Mesenchymal stem cell (in vitro differentiated cells and primary cell): ENCODE measurements at places on chromosomes 1 and 21.
A peak's percentile ranks its signal among the peaks of the same experiment; 100 is the strongest.

DNA sequence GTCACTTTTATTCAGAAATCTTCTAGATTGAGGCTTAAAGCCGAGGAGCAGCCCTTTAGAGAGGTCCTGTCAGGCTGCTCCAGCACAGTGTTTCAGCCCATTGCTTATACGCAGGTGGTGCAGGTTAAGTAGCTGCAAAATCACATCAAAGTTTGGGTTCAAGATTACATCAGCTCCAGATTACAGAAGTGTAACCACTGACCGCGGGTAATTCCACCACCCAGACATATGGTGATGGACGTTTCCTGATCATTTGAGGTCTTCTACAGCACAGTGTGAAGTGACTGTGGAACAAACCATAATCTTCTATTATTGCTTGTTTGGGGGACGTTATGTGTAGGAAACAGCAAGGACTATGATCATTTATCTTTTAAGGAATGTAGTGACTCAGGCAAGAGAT, 11.8 kb downstream of the C1orf115 start:
- peaks cover 12% of the 10 kb centered on the region for H3K4me1 ChIP-seq
- H3K36me3 ChIP-seq, result no peaks in the 10 kb centered on the region
- DNase-seq, result no peak
- H3K27me3 ChIP-seq, result no peaks in the 10 kb centered on the region

- no peaks in the 10 kb centered on the region for H3K36me3 ChIP-seq
- H3K27me3 ChIP-seq, result peaks cover 27% of the 10 kb centered on the region
- H3K27ac ChIP-seq, result no peak overlapping the region
These were observed 54.2 kb downstream of the NMNAT2 start for GRCh38 chr1:183363972-183364371.

GRCh38 chr1:26163684-26164035, 4.8 kb downstream of the FAM110D start:
- no peaks in the 10 kb centered on the region for H3K36me3 ChIP-seq
- peaks cover 21% of the 10 kb centered on the region for H3K4me1 ChIP-seq
- H3K27me3 ChIP-seq, result peaks cover 37% of the 10 kb centered on the region
- H3K4me3 ChIP-seq, result peak overlapping the region; percentile 68
- DNase-seq, result no peak

DNA sequence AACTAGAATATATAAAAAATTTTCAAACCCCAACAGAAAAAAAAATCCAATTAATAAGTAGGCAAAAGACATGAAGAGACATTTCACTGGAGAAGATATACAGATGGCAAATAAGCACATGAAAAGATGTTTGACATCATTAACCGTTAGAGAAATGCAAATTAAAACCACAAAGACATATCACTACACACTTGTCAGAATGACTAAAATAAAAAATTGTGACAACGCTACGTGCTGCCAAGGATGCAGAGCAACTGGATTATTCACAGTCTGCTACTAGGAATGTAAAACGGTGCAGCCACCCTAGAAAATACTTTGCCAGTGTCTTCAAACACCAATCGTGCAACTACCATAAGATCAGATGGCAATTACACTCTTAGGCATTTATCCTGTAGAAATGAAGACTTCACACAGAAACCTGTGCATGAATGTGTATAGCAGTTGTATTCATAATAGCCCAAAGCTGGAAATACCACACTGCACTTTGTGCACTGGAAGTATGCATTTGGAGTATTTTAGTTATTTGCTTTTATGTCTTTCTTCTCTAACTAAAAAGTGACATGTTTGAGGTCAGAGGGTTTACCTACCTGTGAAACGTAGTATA, 75.3 kb upstream of the PALMD start:
- no peaks in the 10 kb centered on the region for H3K36me3 ChIP-seq
- H3K4me1 ChIP-seq, result no peaks in the 10 kb centered on the region
- H3K4me3 ChIP-seq, result no peak overlapping the region
- H3K27me3 ChIP-seq, result no peaks in the 10 kb centered on the region
- no peak for DNase-seq
- H3K27ac ChIP-seq, result no peak overlapping the region

GRCh38 chr1:86190873-86191272, 34.3 kb upstream of the COL24A1 start:
- no peak for DNase-seq
- peaks cover 6% of the 10 kb centered on the region for H3K27me3 ChIP-seq
- no peaks in the 10 kb centered on the region for H3K4me1 ChIP-seq
- no peak overlapping the region for H3K4me3 ChIP-seq
- no peaks in the 10 kb centered on the region for H3K36me3 ChIP-seq

- DNase-seq, result no peak
- H3K36me3 ChIP-seq, result no peaks in the 10 kb centered on the region
- no peaks in the 10 kb centered on the region for H3K4me1 ChIP-seq
- H3K4me3 ChIP-seq, result no peak overlapping the region
- no peaks in the 10 kb centered on the region for H3K27me3 ChIP-seq
These were observed 20.1 kb downstream of the PRKACB start for GRCh38 chr1:84164161-84164560.

DNA sequence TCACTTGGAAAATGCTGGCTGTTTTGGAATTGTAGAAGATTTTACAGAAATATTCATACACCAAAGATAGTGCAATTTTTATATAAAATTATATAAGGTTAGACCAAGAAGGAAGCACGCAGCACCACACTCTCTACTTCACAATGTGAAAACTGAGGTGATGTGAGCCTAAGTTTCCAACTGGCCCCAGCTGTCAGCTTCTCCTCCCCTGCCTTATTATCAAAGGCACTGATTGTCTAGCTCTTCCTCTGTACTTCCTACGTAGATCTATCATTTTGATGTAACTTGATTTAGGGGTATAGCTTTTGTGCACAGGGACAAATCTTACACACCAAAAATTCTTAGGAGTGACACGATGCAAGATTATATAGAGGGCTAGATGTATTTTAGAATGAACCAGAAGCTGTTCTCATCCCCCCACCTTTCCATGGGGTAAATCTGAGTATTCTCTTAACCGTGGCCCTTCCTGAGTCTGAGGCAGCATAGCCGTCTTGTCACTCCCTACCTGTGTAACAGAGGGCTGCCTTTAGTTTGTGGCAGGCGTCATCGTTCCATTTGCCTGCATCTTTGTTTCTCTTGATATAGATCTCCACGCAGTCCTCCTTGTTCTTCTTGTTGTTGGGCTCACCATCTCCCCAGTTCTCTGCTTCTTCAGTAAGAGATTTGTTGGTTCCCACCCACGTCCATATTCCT, 3.4 kb downstream of the SELL start:
- no peak for DNase-seq
- H3K27me3 ChIP-seq, result no peaks in the 10 kb centered on the region
- H3K4me1 ChIP-seq, result no peaks in the 10 kb centered on the region
- no peak overlapping the region for H3K27ac ChIP-seq
- no peak overlapping the region for H3K4me3 ChIP-seq
